ENCODE measurements at places on chromosomes 7 and 10. TPM values are rescaled to one million over a fixed set of nuclear protein-coding genes. Genes with fewer than 3 reads are reported as not detected.

DNA sequence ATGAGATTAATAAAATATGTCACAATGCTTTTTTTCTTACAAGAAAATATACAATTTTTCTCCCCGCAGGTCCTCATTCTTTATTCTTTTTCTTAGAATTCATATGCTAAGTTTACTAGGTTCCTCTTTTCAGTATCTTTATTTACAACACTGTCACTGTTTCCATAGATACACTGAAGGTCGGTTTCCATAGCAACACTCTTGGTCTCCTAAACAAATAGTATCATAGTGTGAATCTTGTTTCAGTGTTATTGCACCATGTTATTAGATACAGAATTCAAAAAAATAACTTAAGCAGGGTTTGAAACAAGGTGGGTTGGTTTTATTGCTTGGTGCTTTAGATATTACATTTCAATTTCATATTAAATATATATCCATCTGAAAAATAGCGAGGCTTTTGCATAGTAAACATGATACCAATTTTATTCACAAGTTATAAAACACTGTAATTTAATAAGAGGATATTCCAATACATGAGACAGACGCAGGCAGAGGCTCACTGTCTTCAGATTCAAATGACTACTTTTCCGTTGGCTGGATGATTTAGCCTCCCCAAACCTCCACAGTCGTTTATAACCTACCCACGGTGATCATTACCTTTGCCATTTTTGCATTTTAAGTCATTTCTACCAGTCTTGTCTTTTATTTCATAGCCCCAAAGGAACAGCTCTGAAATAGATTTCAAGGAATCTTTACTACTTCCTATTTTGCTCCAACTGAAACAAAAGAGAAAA is 88.9 kb upstream of the KLF6 start:
- DNase-seq: peak; percentile 62

DNA sequence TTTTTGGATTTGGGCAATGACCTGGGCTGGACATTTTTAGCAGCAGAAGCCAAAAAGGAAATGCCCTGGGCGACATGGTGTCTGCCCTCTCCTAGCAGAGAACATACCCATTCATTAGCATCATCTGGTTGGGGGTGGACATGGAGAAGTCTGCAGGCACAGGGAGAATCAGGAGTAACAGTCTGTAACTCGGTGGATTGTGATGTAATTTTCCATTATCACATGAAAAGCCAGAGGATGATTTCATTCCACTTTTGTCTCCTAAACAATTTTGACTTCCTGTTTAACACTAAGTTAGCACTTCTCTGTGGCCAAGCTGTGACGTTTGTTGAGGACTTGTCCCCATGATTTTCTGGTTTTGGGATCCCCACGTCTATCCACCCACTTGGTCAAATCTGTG is 153.8 kb upstream of the HABP2 start:
- DNase-seq: no peak

Gene IL6
- 2.8 TPM for polyA plus RNA-seq

Gene MOGAT3
- not detected for polyA plus RNA-seq

Gene SPDYE11
- not detected for polyA plus RNA-seq
